Forelimb muscle (tissue), 1 donor: ENCODE measurements at places on chromosomes 2 and 18.

GRCh38 chr2:42585779-42586178, 17.3 kb downstream of the MTA3 start:
- no peak for DNase-seq

DNA sequence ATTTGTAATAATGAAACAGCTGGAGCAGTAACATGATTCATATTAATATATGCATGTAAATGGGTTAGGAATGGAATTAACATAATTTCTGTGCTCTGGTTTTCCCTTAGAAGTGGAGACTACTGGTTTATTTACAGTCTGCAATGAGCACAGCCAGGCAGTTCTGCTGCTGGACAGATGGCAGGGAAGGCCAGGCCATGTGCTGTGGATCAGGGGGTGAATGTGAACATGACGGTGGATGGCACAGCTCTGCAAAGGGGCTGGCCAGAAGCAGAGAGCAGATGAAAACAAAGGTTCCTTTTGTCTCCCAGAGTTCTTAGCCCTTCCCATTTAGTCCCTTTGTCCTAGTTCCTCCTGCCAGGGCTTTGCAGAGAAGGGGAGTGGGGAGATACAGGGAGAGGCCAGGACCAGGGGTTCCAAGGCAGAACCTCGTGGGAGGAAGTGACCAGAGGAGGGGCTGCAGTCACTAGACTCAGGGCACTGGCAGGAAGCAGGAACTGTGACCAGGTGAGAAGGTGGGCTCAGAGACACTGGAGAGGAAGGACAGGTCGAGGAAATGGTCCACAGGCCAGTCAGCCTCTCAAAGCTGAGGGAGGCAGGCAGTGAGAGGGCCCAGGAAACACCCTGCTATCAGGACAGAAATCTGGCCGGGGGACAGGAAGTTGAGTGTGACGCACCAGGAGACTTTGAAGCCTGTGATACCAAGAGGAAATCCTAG, 112.9 kb upstream of the ATP8B1 start:
- DNase-seq, result no peak

DNA sequence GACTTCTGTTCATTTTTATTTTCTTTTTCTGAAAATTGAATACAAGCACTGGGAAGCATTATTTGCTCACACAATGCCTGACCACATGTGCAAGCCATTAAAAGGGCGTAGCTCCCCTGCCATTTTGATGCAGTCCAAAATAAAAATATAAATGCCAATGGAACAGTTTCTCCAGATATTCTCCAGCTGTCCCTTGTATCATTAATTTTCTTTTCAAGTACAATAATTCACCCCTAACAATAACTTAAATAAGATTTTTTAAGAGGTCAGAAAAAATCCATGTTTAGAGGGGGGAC, 168.0 kb downstream of the TMEFF2 start:
- peak; percentile 20 for DNase-seq

DNA sequence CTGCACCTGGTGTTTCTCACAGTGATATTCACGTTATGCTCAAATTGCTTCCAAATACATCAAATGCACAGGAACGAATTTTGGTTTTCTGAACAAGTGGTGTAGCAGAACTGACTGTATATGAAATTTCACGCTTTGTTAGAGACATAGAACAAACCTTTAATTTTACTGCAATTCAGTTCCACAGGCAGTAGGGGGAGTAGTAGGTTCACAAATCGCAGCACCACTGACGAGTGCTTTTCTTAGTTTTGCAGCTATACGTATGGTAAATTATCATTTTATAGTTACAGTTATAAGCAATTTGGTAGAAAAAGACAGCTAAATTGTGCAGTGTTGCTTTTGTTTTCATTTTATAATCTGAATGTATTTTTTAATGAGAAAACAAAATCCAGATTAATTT, 113.3 kb downstream of the KIAA1328 start:
- DNase-seq, result no peak

GRCh38 chr2:100239486-100240210, 82.7 kb downstream of the LONRF2 start:
- DNase-seq, result no peak

DNA sequence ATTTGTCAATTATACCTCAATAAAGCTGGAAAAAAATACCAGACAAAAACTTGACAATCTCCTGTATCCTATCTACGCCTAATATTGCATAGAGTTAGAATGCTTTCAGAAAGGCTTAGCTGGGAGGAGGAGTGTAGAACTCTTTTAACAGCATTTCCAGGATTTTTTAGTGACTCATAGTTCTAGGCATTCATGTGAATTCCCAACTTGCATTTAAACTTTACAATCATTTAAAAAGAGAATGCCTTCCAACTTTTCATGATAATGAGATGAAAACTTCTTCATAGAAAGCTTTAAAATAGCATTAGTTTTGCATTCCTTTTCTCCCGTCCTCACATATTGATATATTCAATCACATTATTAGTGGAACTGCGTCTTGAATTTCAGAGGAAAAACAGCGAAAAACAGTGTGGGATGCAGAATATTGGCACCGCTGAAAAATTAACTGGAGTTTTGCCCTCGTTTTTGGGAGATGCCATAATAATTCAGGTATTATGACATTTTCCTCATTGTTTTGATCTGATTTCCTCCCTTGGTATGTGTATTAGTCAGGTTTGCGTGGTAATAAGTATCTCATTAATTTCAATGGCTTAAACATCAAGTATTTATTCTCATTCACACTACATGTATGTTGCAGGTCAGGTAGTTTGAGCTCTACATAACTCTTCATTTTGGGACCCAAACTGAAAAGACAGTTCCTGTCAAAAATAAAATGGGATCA, 293.2 kb upstream of the FIGN start:
- DNase-seq, result no peak

DNA sequence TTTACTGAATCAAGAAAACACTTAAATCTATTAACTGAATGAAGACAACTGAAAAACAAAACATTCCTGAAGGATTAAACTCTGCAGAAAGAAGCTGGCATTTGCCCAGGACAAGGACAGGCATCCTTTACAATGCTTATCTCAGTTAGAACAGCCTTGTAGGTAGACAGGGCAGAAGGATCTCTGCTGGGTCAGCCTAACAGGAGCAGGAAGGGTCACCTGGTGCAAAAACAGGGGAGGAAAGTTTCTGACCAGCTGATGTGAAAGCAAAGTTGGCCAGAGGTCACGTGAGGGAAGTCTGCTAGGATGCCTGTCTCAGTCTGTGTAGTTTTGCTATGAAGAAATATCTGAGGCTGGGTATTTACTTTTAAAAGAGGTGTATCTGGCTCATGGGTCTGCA, 348.6 kb downstream of the ANAPC1 start:
- DNase-seq, result no peak

DNA sequence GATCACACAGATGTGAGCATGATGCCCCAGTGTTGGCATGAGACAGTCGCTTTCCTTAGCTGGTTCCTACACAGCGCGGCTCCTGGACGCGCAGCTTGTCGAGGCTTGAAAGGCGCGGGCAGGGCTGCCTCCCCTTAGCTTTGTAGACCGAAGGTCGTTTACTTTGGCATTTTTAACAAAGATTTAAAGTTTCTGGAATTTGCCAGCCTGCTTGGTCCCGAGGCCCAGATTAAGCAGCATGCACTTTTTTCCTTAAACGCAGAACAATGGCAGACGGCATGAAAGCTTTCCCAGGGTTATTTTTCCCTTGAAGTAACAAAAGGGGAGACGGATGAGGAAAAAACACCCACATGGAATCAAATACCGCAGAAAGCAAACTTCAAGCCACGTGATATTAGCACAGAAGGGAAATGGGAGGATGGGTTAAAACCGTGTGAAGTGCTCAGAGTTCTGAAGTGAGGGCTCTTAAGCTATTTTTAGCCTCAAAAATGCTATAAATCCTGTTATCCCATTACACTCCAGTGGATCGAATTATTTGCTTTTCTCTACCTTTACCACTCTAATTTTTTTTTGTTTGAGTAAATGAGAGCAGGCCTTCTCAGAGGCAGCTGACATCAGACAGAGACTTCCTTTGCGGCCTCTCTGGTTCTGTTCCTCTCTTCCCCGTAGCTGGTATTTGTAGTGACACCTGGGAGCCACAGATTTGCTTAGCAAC, 55.7 kb downstream of the NPAS2 start:
- DNase-seq, result no peak

DNA sequence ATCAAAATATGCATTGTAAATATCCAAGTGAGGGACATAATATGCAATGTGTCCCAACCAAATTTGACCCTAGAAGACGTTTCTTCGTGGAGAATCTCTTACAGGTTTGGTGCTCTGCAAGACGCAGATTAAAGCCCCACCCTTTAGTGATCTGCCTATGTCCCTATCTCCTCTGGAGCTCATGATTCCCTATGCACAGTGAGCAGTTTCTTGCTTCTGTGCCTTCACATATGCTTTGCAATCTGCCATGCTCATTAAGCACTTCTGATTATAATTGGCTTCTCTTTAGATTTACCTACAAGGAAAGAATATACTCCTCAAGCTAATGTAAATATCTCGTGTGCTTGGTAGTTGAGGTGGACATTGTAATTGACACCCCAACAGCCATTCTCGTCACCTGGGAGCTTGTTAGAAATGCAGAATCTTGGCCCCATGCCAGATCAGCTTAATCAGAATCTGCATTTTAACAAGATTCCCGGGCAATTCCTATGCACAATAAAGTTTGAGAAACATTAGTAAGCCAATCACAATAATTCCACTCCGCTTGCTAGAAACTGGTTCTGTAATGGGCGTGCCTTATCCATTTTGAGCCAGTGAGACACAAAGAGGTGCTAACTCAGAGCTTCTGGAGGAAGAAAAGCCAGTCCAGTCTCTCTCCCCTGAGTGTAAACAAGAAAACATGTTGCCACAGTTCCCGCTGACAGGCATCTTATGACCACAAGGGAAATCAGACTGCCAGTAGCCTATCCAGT, 2.8 kb upstream of the PUM2 start:
- DNase-seq, result no peak

- DNase-seq, result no peak
Observed at GRCh38 chr2:148613231-148614013, 31.1 kb upstream of the EPC2 start.

DNA sequence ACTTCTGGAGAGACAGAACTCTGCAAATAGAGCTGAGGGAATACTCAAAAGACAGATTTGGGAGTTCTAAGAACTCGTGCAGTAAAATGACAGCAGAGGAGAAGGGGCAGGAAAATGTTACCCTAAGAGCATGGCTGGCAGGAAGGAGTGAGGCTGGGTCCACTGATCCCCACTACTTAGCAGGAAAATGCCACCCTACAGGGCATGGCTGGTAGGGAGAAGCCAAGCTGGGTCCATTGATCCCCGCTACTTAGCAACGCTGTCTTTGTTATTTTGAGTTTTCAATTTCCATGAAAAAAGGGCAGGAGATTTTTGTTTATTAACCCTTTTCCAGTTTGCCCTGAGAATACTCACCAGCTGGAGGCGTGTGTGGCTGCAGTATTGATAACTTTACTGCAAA, 100.3 kb upstream of the TMEM200C start:
- DNase-seq, result no peak

GRCh38 chr2:30239308-30239985, 8.1 kb downstream of the LBH start:
- peak; percentile 87 for DNase-seq

DNA sequence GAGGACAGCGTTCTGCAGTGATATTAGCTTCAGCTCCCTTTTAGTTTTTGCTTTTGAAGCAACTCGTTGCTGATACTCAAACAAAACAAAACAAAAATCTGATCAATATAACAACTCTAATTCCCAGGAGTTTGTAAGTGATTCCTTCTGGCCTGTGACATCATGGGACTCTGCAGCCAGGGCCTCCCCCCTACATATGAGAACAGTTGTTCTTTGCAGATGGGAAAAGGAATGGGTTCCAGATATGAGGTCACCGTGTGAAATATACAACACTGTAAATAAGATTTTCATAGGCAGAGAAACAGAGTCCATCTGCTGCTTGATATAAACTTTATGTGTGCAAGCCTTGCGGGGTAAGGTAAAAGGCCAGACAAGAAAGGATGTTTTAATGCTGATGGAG, 56.7 kb downstream of the DIS3L2 start:
- peak; percentile 87 for DNase-seq

- DNase-seq, result no peak
Observed at GRCh38 chr2:128369602-128370467, 51.2 kb upstream of the HS6ST1 start.

DNA sequence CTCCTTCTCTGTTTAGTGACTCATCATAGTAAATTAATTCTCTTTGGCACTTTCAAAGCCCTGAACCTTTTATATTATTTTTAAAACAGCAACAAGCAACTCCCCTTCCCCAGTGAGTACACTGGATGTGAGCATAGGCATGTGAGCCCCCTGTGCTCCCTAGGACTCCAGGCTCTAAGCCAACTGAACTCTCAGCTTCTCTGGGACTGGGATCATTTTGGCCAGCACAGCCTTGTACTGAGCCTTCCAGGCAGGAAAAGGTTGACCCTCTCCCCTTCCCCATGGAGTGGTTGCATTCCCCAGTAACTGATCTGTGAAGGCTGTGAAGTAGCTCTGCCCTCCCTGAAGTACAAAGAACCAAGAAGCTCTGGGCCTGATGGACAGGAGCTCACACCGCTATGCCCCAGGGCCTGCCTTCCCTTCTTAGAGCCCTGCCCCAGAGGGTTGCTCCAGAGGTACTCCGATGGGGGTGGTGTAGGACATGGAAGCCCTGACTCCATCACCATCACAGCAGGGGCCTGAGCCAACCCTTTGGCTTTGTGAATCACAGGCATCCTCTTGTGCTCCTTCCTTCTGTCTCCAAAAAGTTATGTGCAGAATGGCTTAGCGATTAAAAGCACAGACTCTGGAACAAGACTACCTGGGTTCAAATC, 57.8 kb downstream of the ADD2 start:
- no peak for DNase-seq

GRCh38 chr2:143839456-143839855, 680.5 kb downstream of the ZEB2 start:
- DNase-seq, result no peak

DNA sequence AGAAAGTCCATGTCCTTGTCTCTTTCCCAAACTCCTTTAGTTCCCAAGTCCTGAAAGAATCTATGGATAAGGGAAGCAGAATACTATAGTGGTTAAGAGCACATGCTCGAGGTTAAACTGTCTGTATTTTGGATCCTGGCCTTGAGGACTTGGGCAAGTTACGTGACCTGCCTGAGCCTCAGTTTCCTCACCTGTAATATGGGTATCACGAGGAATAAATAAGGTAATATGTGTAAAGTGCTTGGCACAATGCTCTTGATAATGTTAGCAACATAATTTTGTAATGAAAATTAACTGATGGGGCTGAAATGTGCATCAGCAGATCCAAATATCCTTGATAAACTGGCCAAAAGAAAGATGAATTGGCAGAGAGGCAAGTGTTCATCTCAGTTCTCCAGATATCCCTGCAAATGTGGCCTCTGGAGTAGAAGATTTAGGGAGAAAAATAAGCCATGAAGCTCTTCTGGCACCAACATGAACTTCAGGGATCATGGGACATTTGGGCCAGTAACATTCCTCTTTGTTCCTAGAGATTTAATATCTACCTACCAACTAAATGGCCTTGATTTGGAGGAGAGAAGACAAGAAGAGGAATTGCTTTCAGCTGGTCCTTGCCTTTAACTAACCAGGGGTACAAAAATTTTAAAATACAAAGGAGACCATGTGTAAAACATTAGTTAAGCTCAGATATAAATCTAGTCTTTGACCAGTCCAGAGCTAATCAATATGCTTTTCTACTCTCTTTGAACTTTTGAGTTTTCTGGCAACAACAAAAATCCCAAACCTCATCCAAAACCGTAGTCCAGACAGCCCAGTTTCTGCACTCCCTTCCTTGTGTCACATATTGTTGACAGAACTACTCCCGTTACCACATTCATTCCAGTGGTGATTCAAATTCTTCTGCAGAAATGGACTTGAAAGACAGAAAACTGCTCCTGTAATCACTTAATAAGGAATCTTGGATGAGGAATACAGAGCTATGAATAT, 52.7 kb upstream of the EML4 start:
- no peak for DNase-seq
